ENCODE measurements at places on chromosomes 3 and 15.

DNA sequence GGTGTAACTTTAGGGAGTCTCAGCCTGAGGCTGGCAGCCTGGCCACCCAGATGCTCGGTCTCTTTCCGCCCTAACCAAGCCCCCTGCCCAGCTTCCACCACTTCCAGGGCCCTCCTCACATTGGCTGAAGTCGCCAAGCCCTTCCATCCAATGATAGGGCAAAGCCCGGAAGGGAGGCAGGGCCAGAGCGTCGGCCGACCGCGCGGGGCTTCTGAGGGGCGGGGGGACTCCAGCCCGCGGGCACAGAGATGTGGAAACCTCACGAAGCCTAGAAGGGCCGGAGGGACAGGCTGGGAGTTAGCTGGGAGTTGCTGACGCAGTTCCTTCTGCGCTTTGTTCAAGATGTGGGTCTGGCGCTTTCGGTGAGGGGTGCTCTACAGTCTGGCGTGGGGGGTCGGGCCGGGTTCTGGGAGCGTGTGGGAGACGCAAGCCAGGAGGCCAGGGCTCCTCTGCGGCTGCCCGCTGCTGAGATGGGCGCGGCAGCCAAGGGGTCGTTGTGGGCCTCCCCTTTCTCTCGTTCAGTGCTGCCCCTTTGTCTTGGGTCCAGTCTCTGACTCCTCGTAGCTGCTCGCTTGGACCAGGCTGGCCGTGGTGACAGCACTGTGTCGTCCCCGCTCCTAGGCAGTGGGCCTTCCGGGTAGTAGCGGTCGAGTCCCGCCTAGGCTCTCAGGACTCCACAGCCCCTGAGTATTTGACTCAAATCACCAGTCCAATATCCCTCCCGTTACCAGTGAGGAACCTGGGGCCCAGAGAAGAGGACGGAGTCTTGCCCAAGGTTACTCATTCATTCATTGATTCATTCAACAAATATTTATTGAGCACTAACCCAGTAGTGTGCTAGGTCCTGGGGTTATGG, at the start of gene ZNF660:
Gene ZNF660 (plus strand): TSS at position 319 of the 856 bp plus-strand sequence. CDS start 9,230 bp downstream, outside the sequence.
- no peak for DNase-seq

GRCh38 chr3:87867001-87867400, 191.8 kb downstream of the CGGBP1 start:
- no peak for DNase-seq

DNA sequence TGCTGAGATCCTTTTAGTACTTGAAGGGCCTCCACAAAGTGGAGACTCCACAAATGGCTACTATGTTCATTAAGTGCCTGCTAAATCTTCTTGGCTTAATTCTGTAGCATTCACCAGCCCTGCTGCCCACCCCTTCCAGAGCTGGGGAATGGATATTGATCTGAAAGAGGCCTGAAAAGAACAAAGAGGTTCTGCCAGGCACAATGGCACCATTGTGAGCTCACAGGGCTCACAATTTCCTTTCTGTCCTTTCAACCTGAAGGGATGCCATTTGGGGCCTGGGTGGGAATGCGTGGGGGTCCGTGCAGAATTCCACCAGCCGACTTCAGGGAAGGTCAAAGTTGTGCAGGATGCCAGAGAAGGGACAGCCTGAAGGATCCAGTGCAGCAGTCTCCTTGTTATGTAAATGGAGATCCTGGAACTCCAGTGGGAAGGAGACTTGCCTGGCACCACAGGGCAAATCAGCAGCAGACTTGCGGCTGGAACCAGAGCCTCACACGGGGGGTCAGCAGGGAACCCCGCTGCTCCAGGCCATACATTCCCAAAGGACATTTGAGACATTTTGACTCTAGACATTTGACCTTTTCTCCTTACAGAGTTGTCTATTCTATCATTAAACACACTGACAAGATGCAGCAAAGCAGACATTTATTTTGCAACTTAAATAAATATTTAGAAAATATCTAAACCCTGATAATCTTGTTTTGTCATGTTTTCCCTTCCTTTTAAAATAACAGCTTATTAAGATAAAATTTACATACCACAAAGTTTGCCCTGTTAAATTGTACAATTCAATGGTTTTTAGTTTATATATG, 21.5 kb upstream of the MORF4L1 start:
- DNase-seq: no peak

GRCh38 chr3:37400945-37401344, 226.6 kb upstream of the LRRFIP2 start:
- DNase-seq: no peak

GRCh38 chr15:23415321-23415865, 31.6 kb downstream of the GOLGA6L2 start:
- no peak for DNase-seq

GRCh38 chr15:60077581-60078359, 73.7 kb downstream of the FOXB1 start:
- no peak for DNase-seq

GRCh38 chr3:101850246-101851051, 1.1 kb downstream of the NFKBIZ start:
- DNase-seq: no peak

DNA sequence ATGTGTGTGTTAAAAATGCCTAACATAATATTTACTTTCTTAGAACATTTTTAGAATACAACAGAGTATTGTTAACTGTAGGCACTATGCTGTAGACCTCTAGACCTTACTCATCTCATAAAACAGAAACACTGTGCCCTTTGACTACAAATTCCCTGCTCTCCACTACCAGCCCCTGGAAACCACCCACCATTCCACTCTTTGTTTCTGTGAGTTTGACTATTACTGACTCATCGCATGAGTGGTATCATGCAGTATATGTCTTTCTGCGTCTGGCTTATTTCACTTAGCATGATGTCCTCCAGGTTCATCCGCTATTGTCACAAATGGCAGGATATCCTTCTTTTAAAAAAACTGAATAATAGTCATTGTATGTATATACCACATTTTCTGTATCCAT, 216.7 kb upstream of the CFAP20DC start:
- no peak for DNase-seq

DNA sequence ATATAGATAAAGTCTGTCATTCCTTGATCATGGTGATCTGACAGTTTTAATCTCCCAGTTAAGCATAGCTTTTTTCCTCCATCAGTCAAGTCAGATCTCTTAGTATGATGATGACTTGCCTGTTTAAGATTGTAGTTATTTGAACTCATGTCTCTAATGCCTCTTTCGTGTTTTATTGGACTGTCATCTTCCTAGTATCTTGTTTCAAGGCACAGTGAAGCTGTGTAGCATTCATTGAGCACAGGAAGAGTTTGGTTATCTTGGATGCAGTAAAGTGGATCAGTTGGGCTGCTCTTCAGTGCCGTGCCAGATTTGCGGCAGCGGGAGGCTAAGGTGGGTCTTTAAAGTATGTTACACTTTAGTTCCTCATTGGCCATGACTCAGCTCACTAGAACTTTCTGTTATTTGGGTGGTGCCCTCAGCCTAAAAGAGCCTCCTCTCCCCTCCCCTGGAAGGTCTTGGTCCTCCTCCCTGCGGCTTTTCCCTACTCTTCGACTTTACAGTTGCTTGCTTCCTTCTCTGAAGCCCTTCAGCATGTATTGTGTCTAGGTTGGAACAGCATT, 45.7 kb upstream of the SKOR1 start:
- no peak for DNase-seq

DNA sequence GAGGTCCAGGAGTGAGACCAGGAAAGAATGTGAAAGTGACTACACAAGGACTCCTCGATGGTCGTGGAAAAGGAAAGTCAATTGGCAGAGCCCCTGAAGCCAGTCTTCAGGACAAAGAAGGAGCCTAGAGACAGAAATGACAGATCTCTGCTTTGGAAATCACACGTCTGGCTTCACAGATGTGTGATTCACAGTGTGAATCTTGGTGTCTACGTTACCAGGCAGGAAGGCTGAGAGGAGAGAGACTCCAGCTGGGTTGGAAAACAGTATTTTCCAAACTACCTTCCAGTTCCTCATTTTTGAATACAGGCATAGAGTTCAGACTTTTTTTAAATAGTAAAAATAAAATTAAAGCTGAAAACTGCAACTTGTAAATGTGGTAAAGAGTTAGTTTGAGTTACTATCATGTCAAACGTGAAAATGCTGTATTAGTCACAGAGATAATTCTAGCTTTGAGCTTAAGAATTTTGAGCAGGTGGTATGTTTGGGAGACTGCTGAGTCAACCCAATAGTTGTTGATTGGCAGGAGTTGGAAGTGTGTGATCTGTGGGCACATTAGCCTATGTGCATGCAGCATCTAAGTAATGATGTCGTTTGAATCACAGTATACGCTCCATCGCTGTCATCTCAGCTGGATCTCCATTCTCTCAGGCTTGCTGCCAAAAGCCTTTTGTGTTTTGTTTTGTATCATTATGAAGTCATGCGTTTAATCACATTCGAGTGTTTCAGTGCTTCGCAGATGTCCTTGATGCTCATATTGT, 6.0 kb downstream of the CCR2 start:
- DNase-seq: no peak

DNA sequence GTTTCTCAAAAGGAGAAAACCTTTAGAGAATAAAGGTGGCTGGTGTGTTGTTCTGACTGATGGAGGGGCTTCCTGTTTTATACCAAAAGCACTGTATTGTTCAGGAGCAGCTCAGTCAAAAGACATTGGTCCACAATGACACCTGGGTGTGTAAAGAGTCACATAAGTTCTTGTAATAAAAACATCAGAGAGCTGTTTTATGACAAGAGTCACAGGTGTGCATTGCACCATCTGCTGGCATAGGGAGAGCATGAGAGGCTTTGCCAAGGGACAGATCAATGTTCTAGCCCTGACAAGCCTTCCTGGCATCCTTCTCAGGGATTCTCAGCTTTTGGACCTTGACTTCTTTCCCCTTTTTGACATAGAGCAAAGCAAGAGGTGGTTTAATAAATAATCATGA, 20.4 kb downstream of the ARPP21 start:
- no peak for DNase-seq

GRCh38 chr15:90225504-90226234, 8.1 kb downstream of the CIB1 start:
- DNase-seq: no peak

DNA sequence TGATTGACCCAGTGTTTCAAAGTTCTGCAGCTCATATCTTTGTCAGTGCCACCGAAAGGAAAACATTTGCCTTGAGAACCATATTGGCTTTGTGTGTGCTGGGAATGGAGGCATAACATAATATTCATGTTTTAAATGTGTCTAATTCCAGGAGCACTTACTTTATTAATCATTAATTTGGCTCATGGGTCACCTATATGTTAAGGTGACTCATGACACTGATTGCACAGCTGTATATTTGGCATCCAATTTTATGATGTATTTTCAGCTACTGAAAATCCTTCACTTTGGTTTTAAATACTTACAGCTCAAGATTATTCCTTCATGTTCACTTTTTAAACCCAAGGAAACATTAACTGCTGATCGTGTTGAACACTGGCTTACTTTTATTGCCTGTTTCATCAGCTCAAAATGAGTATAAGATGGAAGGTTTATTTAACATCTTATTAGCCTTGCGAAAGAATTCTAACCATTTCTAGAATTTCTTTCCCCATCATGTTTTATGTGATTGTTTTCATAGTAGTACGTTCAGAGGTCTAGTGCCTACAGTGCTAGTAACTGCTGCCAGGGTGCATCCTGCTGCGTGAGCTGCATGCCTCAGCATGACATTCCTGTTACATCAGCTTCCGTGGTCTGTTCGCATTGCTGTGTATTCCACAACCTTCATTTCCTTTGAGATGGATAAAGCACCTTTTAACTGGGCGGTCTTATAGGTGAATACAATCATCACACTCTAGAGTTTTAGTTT, 63.7 kb downstream of the LRCH3 start:
- DNase-seq: peak; percentile 97

GRCh38 chr3:15040844-15041243, 24.3 kb downstream of the MRPS25 start:
- no peak for DNase-seq

GRCh38 chr3:152405915-152406802, 137.4 kb downstream of the MBNL1 start:
- peak; percentile 95 for DNase-seq

- DNase-seq: no peak
These were observed 34.8 kb upstream of the MCTP2 start for GRCh38 chr15:94196531-94196930.

DNA sequence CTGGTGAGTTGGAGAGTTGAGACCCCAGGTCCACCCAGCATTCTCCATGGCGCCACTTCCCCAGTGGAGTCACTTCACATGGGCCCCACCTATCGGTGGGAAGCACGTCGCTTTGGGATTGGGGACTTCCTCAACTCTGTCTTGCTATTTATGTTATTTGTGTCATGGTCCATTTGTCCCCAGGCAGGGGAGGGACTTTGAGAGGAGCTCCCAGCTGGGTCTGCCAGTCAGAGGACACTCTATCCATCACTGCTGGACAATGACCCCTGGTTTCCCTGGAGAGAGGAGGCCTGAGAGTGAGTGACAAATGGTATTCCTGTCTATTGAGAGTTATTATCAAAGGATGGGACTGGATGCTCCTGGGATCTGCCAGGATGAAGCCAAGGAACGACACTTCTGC, 127.6 kb downstream of the RAB11A start:
- DNase-seq: no peak

DNA sequence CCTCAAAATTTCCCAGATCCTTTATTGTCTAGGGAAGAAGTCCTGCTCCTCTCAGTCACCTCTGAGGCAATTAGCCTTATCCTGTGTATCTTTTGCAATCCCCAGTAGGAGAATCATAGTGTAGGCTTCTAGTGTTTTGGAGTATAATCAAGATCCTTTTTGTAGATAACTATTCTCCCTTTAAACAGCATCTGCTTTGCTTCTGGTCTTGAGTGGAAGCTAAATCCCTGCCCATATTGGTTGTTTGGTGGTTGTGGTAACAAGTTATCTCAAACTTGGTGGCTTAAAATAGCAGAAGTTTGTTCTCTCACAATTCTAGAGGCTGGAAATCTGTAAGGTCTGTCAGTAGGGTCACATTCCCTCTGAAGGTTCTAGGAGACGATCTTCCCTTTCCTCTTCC, 217.5 kb upstream of the RASGRP1 start:
- DNase-seq: no peak

DNA sequence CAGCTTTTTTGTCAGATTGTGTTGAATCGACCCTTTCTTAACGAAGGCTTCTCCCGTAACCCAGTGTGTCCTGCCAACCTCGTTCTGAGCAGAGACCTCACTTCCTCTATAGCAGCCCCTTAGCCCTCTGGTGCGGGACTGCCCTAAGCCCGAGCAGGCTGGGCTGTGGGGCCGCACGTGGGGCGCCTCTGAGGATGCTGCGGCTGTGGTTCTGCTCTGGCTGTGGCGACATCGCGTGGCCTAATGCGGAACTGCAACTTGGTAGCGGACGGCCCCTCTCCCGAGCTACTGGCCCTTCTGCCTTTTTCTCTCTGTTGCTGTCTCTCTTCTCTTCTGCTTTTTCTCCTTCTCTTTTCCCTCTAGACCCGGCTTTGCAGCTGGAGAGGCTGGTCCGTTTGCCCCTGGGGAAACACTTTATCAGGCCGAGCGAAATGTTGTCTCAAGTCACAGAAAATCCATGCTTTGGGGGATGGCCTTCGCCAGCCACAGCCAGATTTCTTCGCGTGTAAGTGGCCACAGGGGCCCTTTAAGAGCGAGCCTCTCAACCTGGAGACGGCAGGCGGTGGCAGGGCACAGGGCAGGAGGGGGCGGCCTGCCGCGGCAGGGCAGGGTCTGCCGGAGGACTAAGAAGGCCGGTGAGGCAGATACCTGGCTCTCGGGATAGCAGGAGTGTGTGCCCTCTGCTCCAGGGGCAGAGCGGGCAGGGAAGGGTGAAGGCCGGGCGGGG, 19.4 kb upstream of the KIF23 start:
- DNase-seq: no peak

All from BJ (cell line).